Mesothelial cell of epicardium (in vitro differentiated cells): ENCODE measurements at places on chromosomes 2 and 18.

- DNase-seq = no peak
Measured at GRCh38 chr2:108615480-108616090, 81.3 kb downstream of the LIMS1 start.

- DNase-seq = no peak
Measured at GRCh38 chr2:10038716-10039115, 4.6 kb upstream of the KLF11 start.

DNA sequence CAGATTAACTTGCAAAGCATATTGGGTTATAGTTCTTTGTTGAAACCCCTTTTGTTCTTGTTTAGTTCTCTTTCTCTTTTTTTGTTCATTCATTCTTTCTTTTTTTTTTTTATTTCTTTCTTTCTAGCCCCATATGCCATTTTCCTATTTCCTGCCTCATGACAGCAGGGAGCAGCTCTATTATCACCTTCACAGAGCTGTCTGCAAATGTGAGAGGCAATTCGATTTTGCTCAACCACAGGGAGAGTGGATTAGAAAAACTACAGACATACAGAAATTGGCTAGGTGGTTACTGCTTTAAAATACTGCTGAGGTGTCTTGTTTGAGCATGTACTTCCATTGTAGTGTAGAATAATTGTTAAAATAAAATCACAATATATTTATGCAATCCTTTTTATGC, 44.2 kb upstream of the TBR1 start:
- DNase-seq = no peak

DNA sequence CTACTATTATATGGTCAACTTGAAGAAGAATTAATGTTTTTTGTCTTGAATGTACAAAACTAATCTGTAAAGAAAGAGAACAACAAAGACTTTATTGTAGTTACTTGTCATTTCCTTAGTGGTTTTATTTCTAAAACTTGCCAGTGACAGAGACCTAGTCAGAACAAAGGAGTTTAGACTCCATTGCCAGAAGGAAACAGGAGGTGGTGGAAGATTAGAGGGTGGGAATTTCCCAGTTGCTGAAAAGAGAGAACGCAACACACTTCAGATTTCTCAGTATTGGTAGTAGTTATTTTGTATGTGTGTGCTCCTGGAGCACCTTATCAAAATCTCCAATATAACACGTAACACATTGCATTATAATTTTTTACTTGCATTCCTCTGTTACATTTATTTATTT, 81.4 kb downstream of the CDCA7 start:
- DNase-seq = no peak

DNA sequence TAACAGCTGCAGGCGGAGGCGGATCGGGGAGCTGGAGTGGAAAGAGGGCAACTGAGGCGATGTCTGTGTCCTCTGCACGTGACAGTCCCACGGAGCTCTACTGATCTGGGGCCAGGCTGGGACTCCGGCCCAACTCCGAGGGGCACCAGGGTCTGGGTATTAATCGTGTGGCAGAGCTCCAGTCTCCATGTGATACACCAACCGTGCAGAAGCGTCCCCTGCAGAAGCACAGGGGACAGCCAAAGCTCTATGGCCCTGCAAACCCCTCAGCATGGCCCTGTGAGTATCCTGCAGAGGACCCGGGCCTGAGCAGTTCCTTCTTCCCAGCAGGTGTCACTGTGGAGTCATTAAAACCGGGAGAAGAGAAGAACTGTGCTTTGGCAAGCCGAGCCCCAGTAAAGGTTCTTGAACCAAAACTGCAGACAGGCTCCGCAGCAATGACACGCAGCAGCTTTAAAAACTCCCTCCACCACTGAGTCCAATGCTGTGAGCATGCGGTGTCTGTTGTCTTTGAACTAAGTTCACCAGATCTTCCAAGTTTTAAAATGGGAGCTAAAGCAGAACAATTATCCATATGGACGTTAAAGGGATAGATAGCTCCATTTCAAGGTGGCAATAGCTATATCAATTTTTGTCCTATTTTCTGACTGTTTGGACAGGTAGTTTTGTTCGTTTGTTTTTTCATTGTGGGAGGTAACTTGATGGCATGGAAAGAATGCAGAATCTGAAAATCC, 79.4 kb downstream of the TMEM182 start:
- DNase-seq = peak; percentile 51

GRCh38 chr2:73292316-73292905, 937 bp downstream of the EGR4 start:
- DNase-seq = no peak

- no peak for DNase-seq
Measured at GRCh38 chr2:174680221-174680620, 82.6 kb upstream of the WIPF1 start.

GRCh38 chr2:12162269-12163247, 416.1 kb downstream of the LPIN1 start:
- DNase-seq = no peak
